ENCODE measurements at places on chromosomes 7 and 10. TPM values are rescaled to one million over a fixed set of nuclear protein-coding genes. Genes with fewer than 3 reads are reported as not detected.

GIMAP8 gene
- polyA plus RNA-seq: 25.1 TPM

FKBP9 gene
- polyA plus RNA-seq: not detected

ARHGAP19 gene
- polyA plus RNA-seq: 4.9 TPM

FAM24B gene
- polyA plus RNA-seq: 3.6 TPM

OTUD1 gene
- polyA plus RNA-seq: 3.4 TPM

LFNG gene
- polyA plus RNA-seq: 2.6 TPM

LIPN gene
- not detected for polyA plus RNA-seq

DNA sequence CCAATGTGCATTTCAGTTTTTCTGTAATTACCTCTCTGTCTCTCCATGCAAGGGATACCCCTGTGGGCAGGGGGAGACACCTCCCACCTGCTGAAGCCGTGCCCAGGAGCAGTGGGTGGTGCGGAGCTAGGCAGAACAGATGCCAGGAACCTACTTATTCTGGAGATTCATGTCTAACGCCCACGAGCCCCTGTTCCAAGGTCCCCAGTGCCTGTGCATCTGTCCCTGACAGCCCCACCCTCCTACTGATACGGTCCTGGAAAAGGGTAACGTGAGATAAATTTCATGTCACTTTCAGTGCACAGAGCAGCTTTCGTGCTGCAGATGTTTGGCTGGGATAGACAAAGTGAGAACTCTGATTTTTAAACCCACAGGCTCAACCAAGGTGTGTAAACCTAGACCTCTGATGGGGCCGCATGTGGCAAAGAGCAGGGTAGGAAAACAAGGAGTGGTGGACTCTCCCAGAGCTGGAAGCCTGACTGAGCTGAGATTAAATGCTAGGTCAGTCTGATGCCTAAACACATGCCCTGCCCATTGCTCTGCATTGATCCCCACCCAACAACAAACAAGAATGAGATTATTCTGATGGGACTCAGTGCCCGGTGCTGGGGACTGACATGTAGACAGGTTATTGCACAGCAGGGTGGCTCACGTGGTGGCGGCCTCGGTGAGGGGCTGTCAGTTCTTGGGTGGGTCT lies 123.6 kb upstream of the GDF10 start:
- no peaks in the 10 kb centered on the region for H3K36me3 ChIP-seq
- H3K27ac ChIP-seq: no peak overlapping the region
- no peak for DNase-seq
- peaks cover 4% of the 10 kb centered on the region for H3K27me3 ChIP-seq
- no peak overlapping the region for H3K4me3 ChIP-seq

- H3K4me3 ChIP-seq: no peak overlapping the region
- no peak overlapping the region for H3K27ac ChIP-seq
- peaks cover 9% of the 10 kb centered on the region for H3K27me3 ChIP-seq
- H3K36me3 ChIP-seq: no peaks in the 10 kb centered on the region
- no peaks in the 10 kb centered on the region for H3K4me1 ChIP-seq
Measured at GRCh38 chr10:122142641-122143237, 128.4 kb upstream of the BTBD16 start.

DNA sequence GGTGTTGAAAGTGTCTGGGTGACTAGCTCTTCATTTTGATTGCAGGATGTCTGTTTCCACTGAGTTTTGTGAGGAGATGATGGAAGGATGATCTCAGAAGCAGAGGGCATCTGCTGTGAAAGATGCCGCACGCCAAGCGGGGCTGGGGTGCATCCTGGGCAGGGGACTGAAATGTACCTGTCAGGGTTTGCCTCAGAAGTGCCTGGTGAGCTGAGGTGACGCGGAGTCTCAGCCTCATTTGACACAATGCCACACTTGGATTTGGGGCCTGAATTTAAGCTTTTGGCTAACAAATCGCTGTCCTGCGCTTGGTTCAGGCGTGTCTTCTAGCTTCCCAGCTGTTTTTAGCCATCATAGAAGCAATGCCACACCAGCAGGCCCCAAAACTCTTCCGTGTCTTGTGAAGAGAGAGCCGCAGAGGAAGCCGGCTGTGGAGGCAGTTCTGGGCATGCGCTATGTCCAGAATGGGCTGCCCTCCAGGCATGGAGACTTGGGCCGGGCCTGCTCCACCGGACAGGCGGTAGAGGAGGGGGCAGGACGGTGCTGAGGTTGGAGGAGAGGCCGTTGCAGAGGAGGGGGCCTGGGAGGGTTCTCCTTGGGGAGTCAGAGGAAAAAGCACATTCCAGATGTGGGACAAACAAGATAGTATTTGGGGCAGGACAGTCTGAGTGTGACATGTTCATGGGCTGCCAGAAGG lies 31.2 kb downstream of the WDR86 start:
- no peak for DNase-seq
- H3K27me3 ChIP-seq: peaks cover 7% of the 10 kb centered on the region
- H3K27ac ChIP-seq: no peak overlapping the region
- peaks cover 9% of the 10 kb centered on the region for H3K36me3 ChIP-seq
- no peak overlapping the region for H3K4me3 ChIP-seq
- H3K4me1 ChIP-seq: peaks cover 7% of the 10 kb centered on the region

- no peaks in the 10 kb centered on the region for H3K27me3 ChIP-seq
- no peaks in the 10 kb centered on the region for H3K36me3 ChIP-seq
- no peak overlapping the region for H3K27ac ChIP-seq
Measured at GRCh38 chr10:21060626-21061025, 163.5 kb upstream of the NEBL start.

- no peak overlapping the region for H3K4me3 ChIP-seq
- no peaks in the 10 kb centered on the region for H3K4me1 ChIP-seq
- no peak overlapping the region for H3K27ac ChIP-seq
- H3K36me3 ChIP-seq: no peaks in the 10 kb centered on the region
Measured at GRCh38 chr7:46034056-46034768, 113.1 kb upstream of the IGFBP3 start.

DNA sequence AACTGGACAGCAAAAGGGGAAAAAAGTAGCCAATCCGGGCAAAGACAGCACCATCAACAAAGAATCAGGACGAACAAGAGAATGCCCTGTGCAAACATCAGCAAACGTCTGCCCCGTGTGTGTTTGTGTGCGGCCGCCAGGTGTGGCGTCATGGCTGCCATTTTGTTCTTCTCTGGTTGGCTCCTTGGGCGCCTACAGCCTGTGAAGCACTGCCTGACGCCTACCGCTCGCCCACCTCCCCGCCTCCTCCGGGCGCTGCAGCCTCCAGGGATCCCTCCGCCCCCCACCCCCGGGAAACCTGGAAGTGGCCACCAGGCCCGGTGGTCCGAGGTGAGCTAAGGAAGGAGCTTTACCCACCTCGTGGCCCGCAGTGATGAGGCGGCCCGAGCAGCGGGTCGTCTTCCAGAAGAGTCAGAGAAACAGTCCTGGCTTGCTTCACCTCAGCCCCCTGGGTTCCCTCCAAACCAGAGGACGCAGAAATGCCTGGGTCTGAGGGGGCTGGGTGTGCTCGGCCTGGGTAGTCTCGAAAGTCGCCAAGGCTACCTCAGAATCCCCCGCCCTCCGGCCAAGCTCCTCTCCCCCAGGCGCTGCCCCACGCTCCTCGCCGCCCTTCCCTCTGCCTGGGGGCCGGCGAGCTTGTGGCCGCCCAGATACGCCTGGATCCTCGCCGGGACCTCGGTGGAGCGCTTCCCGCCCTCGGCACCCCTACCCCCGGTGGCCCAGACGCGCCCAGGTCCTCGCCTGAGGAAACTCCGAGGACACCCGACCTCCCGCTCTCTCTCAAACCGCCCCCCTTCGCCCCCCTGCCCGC lies 61.8 kb upstream of the IL6 start:
- no peak overlapping the region for H3K4me3 ChIP-seq
- no peaks in the 10 kb centered on the region for H3K4me1 ChIP-seq
- DNase-seq: no peak
- no peaks in the 10 kb centered on the region for H3K36me3 ChIP-seq
- no peak overlapping the region for H3K27ac ChIP-seq

GRCh38 chr7:98875501-98875900 lies 2.8 kb upstream of the TRRAP start:
- no peak overlapping the region for H3K27ac ChIP-seq
- H3K4me1 ChIP-seq: peaks cover 12% of the 10 kb centered on the region
- no peak overlapping the region for H3K4me3 ChIP-seq
- no peaks in the 10 kb centered on the region for H3K36me3 ChIP-seq
- no peak for DNase-seq

DNA sequence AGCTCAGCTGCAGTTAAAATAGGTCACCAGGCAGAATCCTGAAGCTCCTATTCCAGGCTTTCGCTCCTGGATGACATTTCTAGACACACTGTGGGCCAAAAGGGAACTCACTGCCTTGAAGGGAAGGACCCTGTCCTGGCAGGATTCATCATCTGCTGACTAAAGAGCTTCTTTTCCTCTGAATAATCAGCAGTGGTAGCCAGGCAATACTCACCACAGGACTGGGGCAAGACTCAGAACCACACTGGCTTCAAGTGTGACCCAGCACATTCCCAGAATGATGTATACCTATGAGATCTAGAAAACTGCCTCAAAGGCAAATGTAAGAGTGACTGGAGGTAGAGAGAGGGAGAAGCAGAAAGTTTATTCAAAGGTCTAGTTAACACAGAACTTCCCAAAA lies 29.5 kb upstream of the EBF3 start:
- no peaks in the 10 kb centered on the region for H3K36me3 ChIP-seq
- no peak overlapping the region for H3K4me3 ChIP-seq
- no peaks in the 10 kb centered on the region for H3K4me1 ChIP-seq
- no peak overlapping the region for H3K27ac ChIP-seq

- H3K27me3 ChIP-seq: no peaks in the 10 kb centered on the region
- H3K4me3 ChIP-seq: no peak overlapping the region
- no peak for DNase-seq
Measured at GRCh38 chr7:46145412-46145811, 224.3 kb upstream of the IGFBP3 start.

DNA sequence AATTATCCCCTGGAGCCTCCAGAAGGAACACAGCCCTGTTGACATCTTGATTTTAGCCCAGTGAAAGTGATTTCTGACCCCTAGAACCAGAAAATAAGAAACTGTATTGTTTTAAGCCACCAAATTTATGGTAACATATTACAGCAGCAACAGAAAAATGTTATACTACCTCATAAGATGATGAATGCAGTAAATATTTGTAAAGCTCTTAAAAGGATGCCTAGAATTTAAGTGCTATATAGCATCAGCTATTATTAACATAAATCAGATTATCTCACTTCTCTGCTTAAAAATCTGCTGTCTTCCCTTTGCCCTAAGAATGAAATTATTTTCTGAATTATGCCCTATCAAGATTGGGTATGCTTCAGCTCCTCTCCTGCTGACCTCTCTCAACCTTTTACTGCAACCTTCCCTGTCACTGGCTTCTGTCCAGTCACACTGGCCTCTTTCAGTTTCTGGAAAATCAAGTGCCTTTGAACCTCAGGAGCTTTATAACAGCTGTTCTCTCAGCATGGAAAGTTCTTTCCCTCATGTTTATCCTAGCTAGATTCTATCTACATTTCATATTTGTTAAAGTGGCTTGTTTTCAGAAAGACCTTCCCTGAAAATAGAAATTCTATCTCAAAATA lies 78.9 kb downstream of the GPR37 start:
- no peaks in the 10 kb centered on the region for H3K36me3 ChIP-seq
- H3K27me3 ChIP-seq: no peaks in the 10 kb centered on the region
- DNase-seq: no peak
- no peak overlapping the region for H3K4me3 ChIP-seq
- no peak overlapping the region for H3K27ac ChIP-seq

DNA sequence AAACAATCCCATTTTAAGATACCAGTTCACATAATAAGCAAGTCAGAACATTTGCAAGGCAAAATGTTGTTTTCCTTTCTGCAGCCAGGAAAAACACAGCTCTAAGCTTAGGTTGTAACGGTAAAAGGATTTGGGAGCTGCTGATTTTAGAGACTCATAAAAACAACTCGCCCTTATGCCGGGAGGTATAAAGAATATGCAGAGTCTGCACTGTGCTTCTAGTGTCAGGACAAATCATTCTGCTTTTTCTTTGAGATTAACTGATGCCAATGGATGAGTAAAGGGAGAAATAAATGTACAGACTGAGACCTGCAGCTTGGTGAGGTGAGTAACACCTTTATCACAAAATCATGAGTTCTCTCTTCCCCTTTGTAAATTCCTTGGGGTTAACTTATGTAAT lies 2.0 kb upstream of the SFR1 start:
- H3K36me3 ChIP-seq: no peaks in the 10 kb centered on the region
- DNase-seq: no peak
- H3K27me3 ChIP-seq: peaks cover 21% of the 10 kb centered on the region
- H3K27ac ChIP-seq: peak overlapping the region; percentile 98
- H3K4me3 ChIP-seq: peak overlapping the region; percentile 94
- H3K4me1 ChIP-seq: peaks cover 15% of the 10 kb centered on the region

GRCh38 chr10:128551475-128551874 lies 425.3 kb upstream of the MKI67 start:
- H3K27me3 ChIP-seq: peaks cover 2% of the 10 kb centered on the region
- no peak overlapping the region for H3K4me3 ChIP-seq
- DNase-seq: no peak
- no peaks in the 10 kb centered on the region for H3K36me3 ChIP-seq

DNA sequence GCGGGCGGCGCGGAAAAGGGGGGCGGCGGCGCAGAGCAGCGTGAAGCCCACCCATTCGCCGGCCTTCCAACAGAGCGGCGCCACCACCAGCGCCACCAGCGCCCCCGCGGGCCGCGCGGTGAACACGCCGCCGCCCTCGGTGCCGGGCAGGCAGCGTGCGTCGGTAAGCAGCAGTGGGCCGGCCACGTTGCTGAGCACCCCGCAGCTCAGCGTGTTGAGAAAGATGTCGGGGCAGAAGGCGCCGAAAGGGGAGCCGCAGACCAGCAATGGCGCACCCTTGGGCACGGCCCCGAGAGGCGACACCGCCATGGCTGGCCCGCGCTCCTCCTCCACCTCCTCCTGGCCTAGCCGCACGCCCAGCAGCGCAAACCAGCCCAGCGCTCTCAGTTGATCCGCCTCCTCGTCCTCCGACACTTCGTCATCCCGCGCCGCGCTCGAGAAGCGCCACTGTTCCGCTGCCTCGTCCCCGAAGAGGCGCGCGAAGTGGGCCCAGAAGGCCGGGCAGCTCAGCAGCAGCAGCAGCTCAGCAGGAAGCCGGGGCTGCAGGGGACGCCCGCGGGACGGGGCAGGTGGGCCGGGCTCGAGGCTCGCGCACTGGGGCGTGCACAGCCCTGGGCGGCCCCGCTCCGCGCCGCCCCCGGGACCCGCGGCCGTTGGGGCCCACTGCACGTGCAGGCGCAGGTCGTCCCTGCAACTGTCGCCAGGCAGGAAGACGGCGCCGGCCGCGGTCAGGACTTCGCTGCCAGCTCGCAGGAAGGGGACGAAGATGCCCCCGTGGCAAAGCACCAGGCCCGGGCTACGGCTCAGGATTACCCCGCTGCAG lies 623 bp downstream of the TYSND1 start:
- peak overlapping the region; percentile 79 for H3K27ac ChIP-seq
- DNase-seq: peak; percentile 78
- peaks cover 4% of the 10 kb centered on the region for H3K36me3 ChIP-seq
- H3K4me3 ChIP-seq: peak overlapping the region; percentile 90
- H3K27me3 ChIP-seq: peaks cover 7% of the 10 kb centered on the region
- H3K4me1 ChIP-seq: peaks cover 39% of the 10 kb centered on the region

DNA sequence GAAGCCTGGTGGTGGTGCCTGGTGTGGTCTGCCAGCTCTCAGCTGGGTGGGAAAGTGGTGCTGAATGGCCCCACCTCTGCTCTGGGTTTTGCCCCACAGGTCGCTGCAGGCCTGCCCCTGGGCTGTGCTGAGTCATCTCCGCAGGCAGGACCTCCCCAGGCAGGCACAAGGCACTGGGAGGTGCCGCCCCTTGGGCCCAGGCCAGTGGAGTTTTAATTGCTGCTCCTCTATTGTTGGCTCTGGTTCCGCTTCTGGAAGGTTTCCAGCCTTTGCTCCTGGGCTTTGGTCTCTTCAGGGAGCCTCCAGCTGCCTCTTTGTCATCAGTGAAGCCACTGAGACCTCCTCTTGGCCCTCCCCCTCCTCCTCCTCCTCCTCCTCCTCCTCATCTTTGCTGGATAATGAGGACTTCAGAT lies 180.3 kb upstream of the GRB10 start:
- no peaks in the 10 kb centered on the region for H3K36me3 ChIP-seq
- no peaks in the 10 kb centered on the region for H3K27me3 ChIP-seq
- H3K4me3 ChIP-seq: no peak overlapping the region
- no peaks in the 10 kb centered on the region for H3K4me1 ChIP-seq

All from immature natural killer cell (primary cell).